ENCODE measurements at places on chromosomes 2 and 18. TPM values are rescaled to one million over a fixed set of nuclear protein-coding genes. Genes with fewer than 3 reads are reported as not detected.

FKBP1B gene
- total RNA-seq: 16.2 TPM

ASB3 gene
- 28.4 TPM for total RNA-seq

TMX3 gene
- total RNA-seq: 71.2 TPM

CAPN13 gene
- total RNA-seq: not detected

DSEL gene
- 49.8 TPM for total RNA-seq

CLEC4F gene
- not detected for total RNA-seq

TFCP2L1 gene
- not detected for total RNA-seq

POTEI gene
- 0.07 TPM for total RNA-seq

DNMT3A gene
- 45.4 TPM for total RNA-seq

PTMA gene
- 435 TPM for total RNA-seq

All from chondrocyte (in vitro differentiated cells).